ENCODE measurements at places on chromosomes 6 and 20. TPM values are rescaled to one million over a fixed set of nuclear protein-coding genes. Genes with fewer than 3 reads are reported as not detected.

GRCh38 chr6:160798625-160799024 lies 96.6 kb downstream of the PLG start:
- no peaks in the 10 kb centered on the region for H3K4me1 ChIP-seq
- no peaks in the 10 kb centered on the region for H3K27me3 ChIP-seq
- DNase-seq = no peak
- no peak overlapping the region for H3K4me3 ChIP-seq
- peaks cover 2% of the 10 kb centered on the region for H3K36me3 ChIP-seq

GRCh38 chr6:151290877-151291721 lies 51.3 kb downstream of the AKAP12 start:
- no peak for DNase-seq
- no peaks in the 10 kb centered on the region for H3K36me3 ChIP-seq
- H3K4me3 ChIP-seq = no peak overlapping the region
- peaks cover 9% of the 10 kb centered on the region for H3K4me1 ChIP-seq
- peaks cover 85% of the 10 kb centered on the region for H3K27me3 ChIP-seq

- peaks cover 61% of the 10 kb centered on the region for H3K27me3 ChIP-seq
- no peaks in the 10 kb centered on the region for H3K36me3 ChIP-seq
- H3K27ac ChIP-seq = no peak overlapping the region
- DNase-seq = no peak
- no peak overlapping the region for H3K4me3 ChIP-seq
These were observed 13.3 kb downstream of the NKX2-2 start for GRCh38 chr20:21500599-21500998.

GRCh38 chr6:15089569-15090144 lies 156.2 kb upstream of the JARID2 start:
- DNase-seq = no peak
- H3K4me3 ChIP-seq = no peak overlapping the region
- H3K4me1 ChIP-seq = peaks cover 22% of the 10 kb centered on the region
- H3K36me3 ChIP-seq = no peaks in the 10 kb centered on the region
- H3K27me3 ChIP-seq = no peaks in the 10 kb centered on the region

GRCh38 chr20:43537921-43538877 lies 20.6 kb upstream of the SGK2 start:
- H3K4me1 ChIP-seq = no peaks in the 10 kb centered on the region
- H3K27me3 ChIP-seq = no peaks in the 10 kb centered on the region
- H3K4me3 ChIP-seq = no peak overlapping the region
- H3K36me3 ChIP-seq = no peaks in the 10 kb centered on the region

DNA sequence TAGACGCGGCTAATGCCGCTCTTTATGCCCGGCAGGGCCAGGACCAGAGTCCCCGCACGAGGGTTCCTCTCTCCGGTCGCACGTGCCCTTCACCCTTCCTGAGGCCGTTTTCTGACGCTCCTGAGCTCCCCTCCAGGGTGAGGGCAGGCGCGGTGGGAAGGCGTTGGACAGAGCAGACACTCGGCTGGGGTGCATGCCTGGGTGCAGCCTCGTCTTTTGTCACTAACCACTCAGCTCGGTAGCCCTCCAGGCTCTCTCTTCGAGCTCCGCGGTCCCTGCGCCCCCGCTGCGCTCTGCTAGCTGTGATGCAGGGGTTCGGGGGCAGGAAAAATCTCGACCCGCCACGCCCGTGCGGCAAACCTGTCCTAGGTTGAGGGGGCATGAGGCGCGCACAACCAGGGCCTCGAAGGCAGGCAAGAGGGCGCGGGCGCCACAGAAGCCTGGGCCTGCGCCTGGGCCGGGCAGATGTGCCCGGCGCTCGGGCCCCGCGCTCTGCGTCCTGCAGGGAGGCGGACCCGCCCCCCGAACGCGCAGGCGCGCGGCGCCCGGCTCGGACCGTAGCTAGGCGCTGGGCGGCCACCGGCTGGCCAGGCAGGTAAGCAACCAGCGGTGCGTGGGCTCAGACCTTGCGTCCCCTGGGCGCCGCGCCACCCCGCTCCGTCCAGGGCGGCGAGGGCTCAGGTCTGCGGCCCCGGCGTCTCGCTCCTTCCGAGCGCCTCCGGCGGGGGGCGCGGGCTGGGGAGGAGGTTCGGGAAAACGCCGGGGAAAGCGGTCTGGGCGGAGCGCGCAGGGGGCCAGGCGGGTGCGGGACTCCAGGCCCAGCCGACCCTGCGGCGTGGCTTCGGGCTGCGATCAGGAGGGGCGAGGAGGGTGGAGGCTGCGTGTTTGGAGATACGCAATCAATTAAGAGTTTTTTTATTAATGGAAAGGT lies at the start of gene L3MBTL1:
L3MBTL1 (plus strand) TSS at position 548 of the 931 bp plus-strand sequence. CDS start 5,807 bp downstream, outside the sequence.
- peak within 1 kb of the TSS; percentile 74 for H3K4me3 ChIP-seq
- H3K4me1 ChIP-seq = no peaks in the 10 kb centered on the region
- no peaks in the 10 kb centered on the region for H3K36me3 ChIP-seq
- H3K27ac ChIP-seq = no peak within 1 kb of the TSS
- peaks cover 28% of the 10 kb centered on the region for H3K27me3 ChIP-seq

DNA sequence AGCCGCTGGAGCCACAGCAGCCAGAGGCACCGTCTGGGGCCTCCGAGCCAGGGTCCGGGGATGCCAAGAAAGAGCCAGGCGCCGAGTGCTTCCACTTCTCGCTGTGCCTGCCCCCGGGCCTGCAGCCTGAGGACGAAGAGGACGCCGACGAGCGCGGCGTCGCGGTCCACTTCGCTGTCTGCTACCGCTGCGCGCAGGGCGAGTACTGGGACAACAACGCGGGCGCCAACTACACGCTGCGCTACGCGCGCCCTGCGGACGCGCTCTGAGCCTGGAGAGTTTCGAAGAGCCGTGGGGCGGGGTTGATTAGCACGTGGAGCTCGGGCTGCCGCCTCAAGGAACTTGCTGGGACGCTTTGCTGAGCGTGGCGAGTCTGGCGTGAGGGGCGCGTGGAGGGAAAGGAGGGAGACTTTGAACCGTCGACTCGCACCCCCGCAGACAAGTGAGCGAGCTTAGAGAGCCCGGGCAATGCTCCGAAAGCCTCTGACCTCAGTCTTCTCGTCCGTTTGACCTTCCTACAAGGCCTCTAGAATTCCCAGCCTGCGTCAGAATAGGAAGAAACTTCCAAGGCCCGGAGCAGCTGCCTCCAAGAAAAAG lies 1.3 kb downstream of the PPP1R3G start:
- H3K4me1 ChIP-seq = peaks cover 2% of the 10 kb centered on the region
- peak overlapping the region; percentile 14 for H3K4me3 ChIP-seq
- no peak for DNase-seq
- no peak overlapping the region for H3K27ac ChIP-seq

DNA sequence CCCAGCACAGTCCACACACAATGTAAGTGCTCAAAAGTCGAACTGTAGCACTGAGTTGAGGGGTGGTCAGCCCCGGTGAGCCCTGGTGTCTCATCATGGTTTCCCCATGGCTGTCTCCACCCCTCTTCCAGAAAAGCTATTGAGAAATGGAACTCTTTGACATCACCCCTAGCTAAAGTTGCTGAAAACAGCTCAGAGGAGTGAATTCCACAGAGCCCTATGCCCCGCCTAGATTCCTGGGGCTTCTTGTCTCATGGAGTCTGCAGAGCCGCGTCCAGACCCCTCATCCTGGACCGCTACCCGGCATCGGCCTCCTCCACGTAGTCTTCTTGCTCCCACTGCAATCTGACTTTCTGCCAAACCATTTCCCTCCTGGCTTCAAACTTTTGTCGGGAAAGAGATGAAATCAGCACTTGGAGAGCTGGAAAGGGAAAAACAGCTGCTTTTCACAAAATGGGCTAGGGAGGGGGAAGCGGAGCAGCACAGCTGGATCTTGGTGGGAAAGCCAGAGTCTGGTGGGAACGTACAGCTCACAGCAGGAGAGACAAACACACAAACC lies 132.2 kb downstream of the SNX5 start:
- no peak overlapping the region for H3K27ac ChIP-seq
- H3K27me3 ChIP-seq = peaks cover 8% of the 10 kb centered on the region
- H3K36me3 ChIP-seq = no peaks in the 10 kb centered on the region
- no peak overlapping the region for H3K4me3 ChIP-seq
- no peaks in the 10 kb centered on the region for H3K4me1 ChIP-seq
- DNase-seq = no peak

DNA sequence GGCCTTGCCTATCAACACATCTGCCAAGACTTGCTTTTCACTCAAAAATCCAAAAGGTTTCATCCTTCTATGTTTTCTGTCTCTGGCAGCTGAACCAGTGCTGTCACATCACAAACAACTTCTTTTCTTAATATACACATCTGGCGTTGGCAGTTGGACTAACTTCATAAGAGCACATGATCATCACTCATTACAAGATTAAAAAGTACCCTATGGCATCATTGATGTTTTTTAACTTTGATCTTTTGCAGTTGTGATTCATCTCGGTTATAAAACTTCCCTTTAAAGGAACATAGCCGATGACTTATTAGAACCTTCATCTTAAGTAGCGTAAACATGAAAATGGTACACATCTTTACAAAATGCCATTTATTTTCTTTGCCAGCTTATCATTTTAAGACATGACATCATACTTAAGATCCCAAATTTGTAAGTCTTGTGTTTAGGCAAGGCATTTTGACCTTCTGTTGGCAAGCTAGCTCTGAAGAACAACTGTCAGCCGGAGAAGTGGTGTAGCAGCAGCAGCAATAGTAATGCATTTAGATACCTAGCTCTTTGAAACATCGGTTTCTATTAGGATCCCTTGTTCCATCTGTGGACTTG lies 64.2 kb upstream of the SUPT3H start:
- H3K4me1 ChIP-seq = peaks cover 5% of the 10 kb centered on the region
- no peaks in the 10 kb centered on the region for H3K36me3 ChIP-seq
- peaks cover 13% of the 10 kb centered on the region for H3K27me3 ChIP-seq
- no peak for DNase-seq
- no peak overlapping the region for H3K27ac ChIP-seq

DNA sequence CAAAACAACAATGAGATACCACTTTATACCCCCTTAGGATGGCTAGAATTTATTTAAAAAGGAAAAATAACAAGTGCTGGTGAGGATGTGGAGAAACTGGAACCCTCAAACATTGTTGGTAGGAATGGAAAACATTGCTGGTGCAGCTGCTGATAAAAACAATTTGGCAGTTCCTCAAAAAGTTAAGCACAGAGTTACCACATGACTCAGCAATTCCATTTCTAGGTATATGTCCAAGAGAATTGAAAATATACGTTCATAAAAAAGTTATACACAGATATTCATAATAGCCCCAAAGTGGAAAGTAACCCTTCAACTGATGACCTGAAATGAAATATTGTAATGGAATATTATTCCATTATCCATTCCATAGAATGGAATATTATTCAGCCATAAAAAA lies 55.0 kb downstream of the CD83 start:
- peaks cover 3% of the 10 kb centered on the region for H3K36me3 ChIP-seq
- no peaks in the 10 kb centered on the region for H3K4me1 ChIP-seq
- H3K4me3 ChIP-seq = no peak overlapping the region
- DNase-seq = no peak

Gene BCLAF1
- total RNA-seq = 265 TPM

Gene SEL1L2
- not detected for total RNA-seq
